ENCODE measurements at places on chromosomes 16 and 17. TPM values are rescaled to one million over a fixed set of nuclear protein-coding genes. Genes with fewer than 3 reads are reported as not detected.

GRCh38 chr16:29745853-29746345 is at the start of gene C16orf54:
Gene C16orf54, minus strand, starts transcription at chr16:29745990. Its CDS starts 1,039 bp downstream, at chr16:29744951.
- no peak for DNase-seq

DNA sequence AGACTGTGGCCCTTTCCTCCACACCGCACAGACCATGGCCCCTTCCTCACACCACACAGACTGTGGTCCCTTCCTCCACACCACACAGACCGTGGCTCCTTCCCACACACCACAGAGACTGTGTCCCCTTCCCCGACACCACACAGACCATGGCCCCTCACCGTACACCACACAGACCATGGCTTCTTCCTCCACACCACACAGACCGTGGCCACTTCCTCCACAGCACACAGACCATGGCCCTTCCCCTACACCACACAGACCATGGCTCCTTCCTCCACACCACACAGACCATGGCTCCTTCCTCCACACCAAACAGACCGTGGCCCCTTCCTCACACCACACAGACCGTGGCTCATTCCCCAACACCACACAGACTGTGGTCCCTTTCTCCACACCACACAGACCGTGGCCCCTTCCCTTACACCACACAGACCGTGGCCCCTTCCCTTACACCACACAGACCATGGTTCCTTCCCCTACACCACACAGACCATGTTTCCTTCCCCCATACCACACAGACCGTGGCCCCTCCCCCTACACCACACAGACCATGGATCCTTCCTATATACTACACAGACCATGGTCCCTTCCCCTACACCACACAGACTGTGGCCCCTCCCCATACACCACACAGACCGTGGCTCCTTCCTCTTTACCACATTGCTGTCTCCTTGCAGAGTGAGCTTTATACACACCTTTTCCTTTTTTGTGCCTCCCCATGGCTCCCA is 297.5 kb upstream of the FOXF1 start:
- DNase-seq, result no peak

DNA sequence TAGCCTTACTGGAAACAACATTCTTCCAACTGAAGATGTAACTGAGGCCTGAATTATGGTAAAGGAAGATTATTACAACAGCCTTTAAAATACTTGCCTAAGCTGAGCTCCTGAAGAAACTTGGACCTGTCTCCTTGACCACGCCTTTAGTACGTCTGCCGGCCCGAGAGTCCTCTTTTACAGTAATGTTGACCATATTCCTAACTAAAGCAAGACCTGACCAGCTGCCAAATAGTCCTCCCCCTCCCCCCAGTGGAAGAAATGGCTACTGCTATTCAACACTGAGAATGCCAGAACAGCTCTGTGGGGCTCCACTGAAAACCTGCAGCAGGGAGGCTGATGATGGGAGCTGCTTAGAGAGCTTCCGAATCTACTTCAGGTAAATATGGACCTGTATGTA is 12.6 kb upstream of the FOXJ1 start:
- no peak for DNase-seq

The NEUROD2 gene
- total RNA-seq, result not detected

The TMEM235 gene
- total RNA-seq, result not detected

The ZNF750 gene
- 13.8 TPM for total RNA-seq

Measured in bronchial epithelial cell (primary cell).